Glutamatergic neuron (in vitro differentiated cells): ENCODE measurements at places on chromosomes 7 and 10. TPM values are rescaled to one million over a fixed set of nuclear protein-coding genes. Genes with fewer than 3 reads are reported as not detected.

DNA sequence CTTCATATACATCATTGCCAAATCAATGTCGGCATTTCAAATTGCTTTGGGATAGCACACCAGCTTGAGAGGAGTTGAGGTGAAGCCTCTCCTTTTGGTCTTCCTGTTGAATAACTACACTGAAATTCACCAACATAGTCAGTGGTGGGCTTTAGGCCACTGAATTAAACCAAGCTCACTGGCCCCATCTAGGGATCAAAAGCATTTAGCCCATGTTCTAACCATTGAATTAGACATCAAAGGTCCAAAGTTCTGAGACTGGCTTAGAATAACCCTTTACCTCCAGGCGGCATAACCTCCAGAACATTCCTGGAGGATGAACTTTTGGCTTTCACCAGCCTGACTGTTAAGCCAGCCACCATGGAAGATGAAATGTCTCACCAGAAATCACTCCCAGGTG is 54.6 kb downstream of the BPGM start:
- DNase-seq, result no peak

Gene NPY
- total RNA-seq, result not detected

DNA sequence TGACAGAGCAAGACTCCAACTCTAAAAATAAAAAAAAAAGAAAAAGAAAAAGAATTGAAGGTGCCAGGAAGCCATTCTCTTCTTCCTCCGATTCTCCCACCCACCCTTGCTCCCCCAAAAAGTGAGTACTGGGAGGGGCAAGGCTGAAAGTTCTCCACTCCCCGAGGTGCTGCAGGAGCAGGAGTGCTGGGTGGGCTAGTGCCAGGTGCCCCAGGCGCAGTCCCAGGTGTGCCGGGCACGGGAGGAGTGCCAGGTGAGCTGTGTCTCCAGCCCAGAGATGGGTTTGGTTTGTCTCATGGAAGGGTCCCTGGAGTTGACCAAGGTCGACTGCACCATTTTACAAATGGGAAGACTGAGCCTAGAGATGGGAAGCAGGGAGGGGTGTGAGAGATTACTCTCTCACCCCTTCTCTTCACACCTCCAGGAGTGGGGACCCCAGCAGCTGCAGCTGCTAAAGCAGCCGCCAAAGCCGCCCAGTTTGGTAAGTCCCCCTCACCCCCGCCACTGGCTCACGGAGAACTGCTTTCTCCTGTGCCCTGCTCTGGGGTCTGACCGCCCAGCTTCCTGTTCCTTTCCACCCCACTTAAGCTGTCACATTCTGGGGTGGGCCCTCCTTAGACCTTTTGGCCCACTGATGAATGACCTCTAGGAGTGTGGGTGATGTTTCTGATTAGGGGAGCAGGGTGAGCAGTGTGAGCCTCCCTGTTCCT is 26.2 kb upstream of the LIMK1 start:
- peak; percentile 4 for DNase-seq

- DNase-seq, result no peak
These were observed 102.0 kb upstream of the SAMD8 start for GRCh38 chr10:75009426-75009825.

GRCh38 chr7:90236721-90237289 is 8.2 kb upstream of the CFAP69 start:
- DNase-seq, result no peak

DNA sequence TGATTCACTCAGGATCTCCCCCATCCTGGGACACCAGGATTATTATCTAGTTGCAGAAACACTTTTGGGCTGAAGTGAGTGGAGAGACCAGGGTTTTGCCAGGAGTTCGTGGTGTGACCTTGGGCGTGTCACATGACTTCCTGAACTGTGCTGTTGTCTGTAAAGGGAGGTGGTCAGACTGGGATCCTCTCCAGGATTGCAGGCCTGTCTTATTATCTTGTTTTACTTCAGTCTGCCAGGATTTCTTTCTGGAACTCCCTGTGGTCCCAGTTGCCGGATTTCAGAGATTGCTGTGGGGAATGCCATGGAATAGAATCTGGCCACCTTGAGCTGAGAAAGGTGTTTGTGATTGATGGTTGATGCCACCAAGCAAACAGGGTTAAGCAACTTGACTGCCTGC is 35.8 kb downstream of the CRCP start:
- no peak for DNase-seq

Gene NPTX2
- 81.2 TPM for total RNA-seq

DNA sequence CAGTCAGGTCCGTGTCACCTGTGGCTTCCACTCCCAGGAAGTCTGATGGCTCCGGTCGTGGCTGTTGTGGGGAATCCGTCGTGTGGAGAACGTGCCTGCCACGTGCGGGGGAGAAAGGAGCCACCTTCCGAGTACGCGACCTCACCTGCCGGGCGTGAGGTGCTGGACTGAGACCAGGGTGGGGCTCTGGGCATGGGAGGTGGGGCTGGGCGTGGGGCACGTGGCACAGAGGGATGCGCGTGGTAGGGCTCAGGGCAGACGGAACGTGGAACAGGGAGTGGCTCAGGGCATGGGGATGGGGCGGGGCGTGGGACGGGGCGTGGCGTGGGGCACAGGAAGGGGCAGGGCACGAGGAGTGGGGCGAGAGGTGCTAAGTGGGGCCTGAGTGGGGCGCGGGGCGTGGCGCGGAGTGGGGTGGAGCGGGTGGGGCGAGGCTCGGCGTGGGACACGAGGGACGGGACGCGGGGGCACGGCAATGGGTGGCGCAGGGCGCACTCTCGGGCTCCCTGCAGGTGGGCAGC is 64.8 kb downstream of the C10orf143 start:
- DNase-seq, result no peak

Gene SLC18A3
- 21.5 TPM for total RNA-seq

GRCh38 chr7:155303897-155304296 is 6.2 kb downstream of the INSIG1 start:
- no peak for DNase-seq

GRCh38 chr10:86287110-86287793 is 79.3 kb downstream of the GRID1 start:
- peak; percentile 11 for DNase-seq

GRCh38 chr7:144023171-144023827 is 23.2 kb downstream of the OR6B1 start:
- no peak for DNase-seq

GRCh38 chr10:132659206-132660091 is 121.9 kb downstream of the INPP5A start:
- no peak for DNase-seq

DNA sequence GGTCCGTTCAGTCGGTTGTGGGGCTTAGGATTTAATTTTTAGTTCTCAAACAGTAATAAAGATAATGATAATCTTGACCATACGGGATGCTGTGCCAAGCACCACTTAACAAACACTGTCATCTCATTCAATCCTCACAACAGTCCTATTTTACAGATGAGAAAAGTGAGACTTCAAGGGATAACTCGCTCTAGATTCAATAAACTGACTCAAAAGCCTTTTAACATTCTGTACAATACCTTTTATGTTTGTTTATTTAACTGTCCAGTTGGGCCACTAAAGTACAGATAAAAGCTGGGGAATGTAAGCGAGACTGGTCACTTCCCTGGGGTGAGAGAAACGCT is 437 bp upstream of the CFAP69 start:
- no peak for DNase-seq

GRCh38 chr10:133381036-133381435 is 2.0 kb downstream of the PAOX start:
- DNase-seq, result no peak

Gene EDRF1
- 41.3 TPM for total RNA-seq

Gene SLC26A3
- total RNA-seq, result not detected

GRCh38 chr7:133923974-133924373 is 203.2 kb upstream of the LRGUK start:
- DNase-seq, result no peak

GRCh38 chr7:95921543-95921942 is 149.2 kb downstream of the DYNC1I1 start:
- DNase-seq, result no peak

GRCh38 chr10:50850578-50851230 is 34.7 kb downstream of the A1CF start:
- DNase-seq, result no peak

Gene DLG5
- total RNA-seq, result 35.5 TPM

GRCh38 chr10:113399065-113399464 is 153.8 kb upstream of the HABP2 start:
- no peak for DNase-seq

Gene OIT3
- total RNA-seq, result not detected

GRCh38 chr10:125377368-125377767 is 217.0 kb upstream of the CTBP2 start:
- DNase-seq, result no peak
